ENCODE measurements at places on chromosomes 16 and 17.

DNA sequence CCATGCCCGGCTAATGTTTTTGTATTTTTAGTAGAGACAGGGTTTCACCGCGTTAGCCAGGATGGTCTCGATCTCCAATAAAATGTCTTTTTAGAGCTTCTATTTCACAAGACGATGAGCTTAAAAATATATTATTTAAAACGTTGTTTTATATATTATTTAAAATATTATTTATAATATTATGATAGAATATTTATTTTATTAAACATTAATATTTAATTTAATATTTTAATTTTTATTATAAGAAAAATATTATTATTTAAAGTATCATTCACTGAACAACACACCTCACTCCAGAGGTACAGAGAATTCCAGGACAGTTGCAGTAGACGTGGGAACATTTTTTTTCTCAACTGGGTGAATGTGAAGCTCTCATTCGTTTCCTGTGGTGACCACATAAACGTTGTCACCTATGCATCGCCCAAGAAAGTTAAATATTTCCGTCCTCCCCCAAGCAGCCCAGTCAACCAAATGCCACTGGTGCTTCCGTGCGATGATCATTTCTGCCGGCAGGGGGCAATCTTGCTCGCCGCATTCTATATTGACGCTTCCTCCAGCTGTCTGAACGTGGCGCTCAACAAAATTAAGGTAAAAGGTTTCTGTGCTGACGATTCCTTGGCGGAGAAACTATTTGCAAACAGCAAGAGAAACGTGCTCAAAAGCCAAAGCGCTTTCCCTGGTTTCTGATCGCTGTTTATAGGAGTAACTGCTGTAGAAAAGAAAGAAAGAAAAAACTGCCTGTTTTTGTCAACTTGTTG, 41.7 kb upstream of the PRSS54 start:
- peak; percentile 70 for DNase-seq

GRCh38 chr17:49694847-49695697, 12.7 kb downstream of the SLC35B1 start:
- DNase-seq, result peak; percentile 76

DNA sequence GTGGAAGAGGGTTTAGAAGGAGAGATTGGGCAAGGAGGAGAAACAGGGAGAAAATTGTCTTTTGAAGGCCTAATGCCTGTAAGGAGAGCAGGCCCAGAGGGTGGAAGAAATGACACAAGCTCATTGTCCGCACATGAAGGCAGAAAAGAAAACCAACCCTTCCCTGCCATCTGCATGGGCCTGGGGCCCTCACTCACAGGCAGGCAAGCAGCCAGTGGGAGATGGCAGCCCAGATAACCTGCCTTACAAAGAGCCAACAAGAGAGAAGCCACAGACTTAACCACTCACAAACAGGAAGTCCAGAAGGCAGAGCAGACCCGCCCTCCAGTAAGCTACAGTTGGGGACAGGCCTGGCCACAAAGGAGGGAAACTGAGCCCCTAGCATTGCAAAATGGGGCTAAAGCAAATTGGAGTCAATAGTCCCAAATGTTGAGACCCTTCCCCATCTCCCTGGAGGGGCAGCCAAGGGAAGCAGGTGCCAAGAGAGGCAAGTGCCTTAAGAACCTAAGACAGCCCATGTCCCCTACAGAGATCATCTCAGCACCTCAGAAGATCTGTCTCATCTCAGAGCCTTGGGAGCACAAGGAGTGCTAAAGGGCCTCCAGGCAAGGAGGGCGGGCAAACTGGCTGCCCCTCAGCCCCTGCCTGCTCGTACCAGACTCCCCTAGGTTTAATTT, 7.3 kb upstream of the TSPOAP1 start:
- peak; percentile 79 for DNase-seq

GRCh38 chr16:578870-579405, 9.2 kb downstream of the PIGQ start:
- DNase-seq, result peak; percentile 74

DNA sequence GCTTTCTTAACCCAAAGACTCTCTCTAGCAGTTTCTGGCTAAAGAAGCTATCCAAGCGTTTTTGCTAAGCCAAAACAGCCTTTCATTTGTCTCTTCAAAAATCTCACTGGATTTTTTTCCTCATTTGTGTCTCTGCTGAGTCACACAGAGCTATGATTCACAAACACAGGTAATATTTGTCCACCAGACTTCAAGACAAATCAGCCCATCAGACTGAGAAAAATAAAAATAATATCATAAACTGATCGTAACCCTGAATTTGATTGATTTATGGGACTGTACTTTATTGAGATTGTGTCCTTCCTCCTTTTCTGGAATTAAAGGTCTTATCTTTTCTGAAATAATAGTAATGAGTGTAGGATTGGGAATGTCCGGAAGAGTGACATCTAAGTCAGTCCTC, 25.8 kb downstream of the TRIM16 start:
- DNase-seq, result no peak

DNA sequence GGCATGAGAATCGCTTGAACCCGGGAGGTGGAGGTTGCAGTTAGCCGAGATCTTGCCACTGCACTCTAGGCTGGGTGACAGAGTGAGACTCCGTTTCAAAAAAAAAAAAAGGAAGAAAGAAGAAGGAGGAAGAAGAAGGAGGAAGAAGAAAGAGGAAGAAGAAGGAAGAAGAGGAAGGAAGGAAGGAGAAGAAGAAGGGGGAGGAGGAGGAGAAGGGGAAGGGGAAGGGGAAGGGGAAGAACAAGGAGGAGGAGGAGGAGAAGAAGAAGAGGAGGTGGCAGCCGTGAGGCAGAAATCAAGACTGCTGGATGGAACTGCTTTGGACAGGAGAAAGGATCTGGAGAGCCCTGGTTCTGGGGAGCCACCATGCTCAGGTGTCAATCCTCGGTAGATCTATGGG, 29.7 kb upstream of the PEMT start:
- no peak for DNase-seq

- DNase-seq, result no peak
These were observed 1.4 kb upstream of the NRN1L start for GRCh38 chr16:67883146-67883871.

DNA sequence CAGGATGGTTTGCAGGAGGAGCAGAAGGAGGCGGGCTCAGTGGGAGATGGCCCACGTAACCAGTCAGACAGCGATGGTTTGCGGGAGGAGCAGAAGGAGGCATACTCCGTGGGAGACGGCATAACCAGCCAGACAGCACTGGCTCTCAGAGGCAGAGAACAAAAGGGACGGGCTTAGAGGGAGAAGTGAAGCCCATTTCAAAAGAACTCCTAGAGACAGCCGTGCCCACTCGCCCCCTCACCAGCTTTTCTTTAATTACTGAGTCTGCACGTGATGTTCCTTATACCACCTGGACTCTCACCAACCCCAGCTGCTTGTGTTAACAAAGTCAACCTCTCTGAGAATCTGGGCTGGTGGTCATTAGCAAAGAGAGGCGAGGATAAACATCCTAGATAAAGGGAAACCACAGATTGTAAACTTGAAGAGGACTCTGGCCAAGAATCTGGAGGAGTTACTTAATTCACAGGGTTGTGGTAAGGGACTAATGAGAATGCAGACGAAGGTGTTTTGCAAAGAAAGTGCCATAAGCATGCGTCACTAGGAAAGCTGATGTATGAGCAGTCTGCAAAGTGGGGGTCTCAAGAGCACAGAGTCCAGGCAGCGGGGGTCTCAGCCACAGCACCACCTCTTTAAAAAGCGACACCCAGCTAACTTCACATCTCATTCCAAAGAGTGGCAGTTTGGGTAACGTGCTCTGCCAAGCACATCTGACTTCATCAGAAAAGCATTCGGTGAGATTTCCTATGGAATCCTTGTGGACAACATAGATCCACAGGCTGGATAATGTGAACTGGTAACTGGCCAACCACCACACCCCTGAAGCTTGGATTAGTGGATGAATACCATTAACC, 51.7 kb downstream of the NXN start:
- no peak for DNase-seq

DNA sequence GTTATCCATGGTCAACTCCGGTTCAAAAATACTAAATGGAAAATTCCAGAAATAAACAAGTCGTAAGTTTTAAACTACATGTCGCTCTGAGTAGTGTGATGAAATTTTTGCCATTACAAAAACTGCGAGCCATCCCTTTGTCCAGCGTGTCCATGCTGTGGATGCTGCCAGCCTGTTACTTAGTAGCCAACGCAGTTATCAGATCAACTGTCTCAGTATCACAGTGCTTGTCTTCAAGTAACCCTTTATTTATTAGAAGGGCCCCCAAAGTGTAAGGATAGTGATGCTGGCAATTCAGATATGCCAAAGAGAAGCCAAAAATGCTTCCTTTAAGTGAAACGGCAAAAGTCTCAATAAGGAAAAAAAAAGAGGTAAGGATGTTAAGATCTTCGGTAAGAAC, 23.9 kb downstream of the SNN start:
- no peak for DNase-seq

- peak; percentile 53 for DNase-seq
These were observed 78.1 kb downstream of the SKAP1 start for GRCh38 chr17:48351911-48352332.

GRCh38 chr17:79808763-79809529, 12.1 kb upstream of the CBX8 start:
- DNase-seq, result no peak

DNA sequence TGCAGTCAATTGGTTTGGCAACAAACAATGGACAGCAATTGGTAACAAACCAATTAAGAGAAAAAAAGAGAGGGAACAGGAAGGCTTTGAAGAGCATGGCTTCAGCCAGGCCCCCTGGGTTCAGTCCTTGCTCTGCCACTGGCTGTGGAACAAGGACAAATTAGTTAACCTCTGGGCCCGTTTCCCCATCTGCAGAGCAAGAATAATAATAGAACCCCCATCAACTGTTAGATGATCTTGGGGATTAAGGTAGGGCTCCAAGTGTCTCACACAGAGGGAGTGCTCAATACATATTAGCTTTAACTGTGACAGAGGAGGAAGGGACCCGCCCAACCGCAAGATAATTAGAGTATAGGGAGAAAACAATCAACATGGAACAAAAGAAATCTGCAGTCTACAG, 55.2 kb downstream of the PECAM1 start:
- no peak for DNase-seq

- no peak for DNase-seq
These were observed 573.5 kb downstream of the KCNJ18 start for GRCh38 chr17:22265807-22266206.

- no peak for DNase-seq
These were observed 28.3 kb downstream of the TTC19 start for GRCh38 chr17:16027708-16028584.

DNA sequence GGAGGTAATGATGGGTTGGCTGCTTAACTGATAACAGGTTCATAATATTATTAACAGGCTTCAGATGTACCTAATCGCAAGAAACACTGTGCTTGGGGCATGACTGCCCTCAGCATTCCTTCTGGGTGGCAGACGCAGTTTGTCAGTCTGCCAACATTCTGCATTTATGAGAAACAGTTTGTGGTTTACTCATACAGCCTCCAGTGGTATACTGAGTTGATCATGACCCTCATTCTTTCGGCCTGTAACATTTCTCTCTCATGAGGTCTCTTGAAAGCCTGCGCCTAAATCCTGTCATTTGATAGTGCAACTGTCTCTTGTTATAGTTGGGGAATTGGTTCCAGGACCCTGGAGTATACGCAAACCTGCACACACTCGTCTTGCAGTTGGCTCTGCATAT, 4.9 kb upstream of the RUSF1 start:
- no peak for DNase-seq

DNA sequence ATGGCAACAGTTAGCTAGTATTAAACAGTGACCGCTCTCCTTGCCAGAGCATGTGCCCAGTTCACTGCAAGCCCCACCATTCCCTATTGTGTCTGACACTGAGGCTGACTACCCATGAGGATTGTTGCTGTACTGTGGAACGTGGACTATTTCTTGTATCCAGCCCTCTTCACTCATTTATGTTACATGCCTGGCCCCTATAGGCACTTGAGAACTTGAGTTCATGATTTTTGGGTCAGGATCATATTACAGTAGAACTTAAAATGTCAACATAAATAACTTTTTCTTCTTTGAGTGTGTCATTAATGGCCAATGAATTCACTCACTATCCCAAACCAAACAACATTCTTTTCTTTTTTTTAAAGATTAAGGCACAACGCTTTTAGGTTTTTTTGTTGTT, 55.7 kb downstream of the LYRM1 start:
- DNase-seq, result no peak
